ENCODE measurements at places on chromosomes 2 and 18. TPM values are rescaled to one million over a fixed set of nuclear protein-coding genes. Genes with fewer than 3 reads are reported as not detected.
A peak's percentile ranks its signal among the peaks of the same experiment; 100 is the strongest.

DNA sequence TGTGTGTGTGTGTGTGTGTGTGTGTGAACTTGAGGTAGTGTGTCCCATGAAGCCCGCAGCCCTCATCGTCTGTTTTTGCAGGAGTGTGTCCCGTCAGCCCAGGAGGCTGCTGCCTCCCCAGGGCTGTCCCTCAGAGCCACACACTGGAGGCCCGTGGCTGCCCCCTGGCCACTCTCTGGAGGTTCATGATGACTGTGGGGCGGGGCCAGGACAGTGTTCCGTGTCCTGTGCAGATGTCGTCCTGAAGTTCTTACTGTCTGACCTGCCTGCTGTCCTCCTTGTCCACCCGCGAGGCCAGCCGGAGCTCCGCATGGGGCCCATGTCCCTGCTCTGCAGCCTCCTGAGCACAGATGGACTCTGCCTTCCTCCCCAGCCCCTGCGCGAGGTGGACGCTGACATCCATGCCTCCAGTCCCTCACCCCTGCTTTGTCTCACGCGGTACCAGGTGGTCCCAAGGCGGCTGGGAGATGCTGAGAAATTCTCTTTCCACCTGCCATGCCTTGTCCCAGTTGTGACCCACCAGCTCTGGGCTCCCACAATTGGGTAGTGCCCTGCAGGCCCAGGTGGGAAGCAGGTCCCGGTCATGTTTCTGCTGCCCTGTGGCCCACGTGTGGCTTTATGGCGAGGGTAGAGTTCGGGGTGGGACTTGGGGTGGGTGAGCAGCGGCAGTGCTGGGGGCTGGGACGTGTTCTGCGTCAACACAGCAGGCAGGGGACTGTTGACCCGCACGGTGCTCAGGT, 92.8 kb downstream of the NFATC1 start:
- DNase-seq, result peak; percentile 72

GCG gene
- not detected for total RNA-seq

- peak; percentile 65 for DNase-seq
These were observed 148.0 kb downstream of the ASB1 start for GRCh38 chr2:238574490-238575271.

GRCh38 chr2:236915186-236915585, 170.5 kb upstream of the COPS8 start:
- DNase-seq, result no peak

TMEM198 gene
- 3.0 TPM for total RNA-seq

CKAP2L gene
- 0.65 TPM for total RNA-seq
